ENCODE measurements at places on chromosomes 6 and 20.

DNA sequence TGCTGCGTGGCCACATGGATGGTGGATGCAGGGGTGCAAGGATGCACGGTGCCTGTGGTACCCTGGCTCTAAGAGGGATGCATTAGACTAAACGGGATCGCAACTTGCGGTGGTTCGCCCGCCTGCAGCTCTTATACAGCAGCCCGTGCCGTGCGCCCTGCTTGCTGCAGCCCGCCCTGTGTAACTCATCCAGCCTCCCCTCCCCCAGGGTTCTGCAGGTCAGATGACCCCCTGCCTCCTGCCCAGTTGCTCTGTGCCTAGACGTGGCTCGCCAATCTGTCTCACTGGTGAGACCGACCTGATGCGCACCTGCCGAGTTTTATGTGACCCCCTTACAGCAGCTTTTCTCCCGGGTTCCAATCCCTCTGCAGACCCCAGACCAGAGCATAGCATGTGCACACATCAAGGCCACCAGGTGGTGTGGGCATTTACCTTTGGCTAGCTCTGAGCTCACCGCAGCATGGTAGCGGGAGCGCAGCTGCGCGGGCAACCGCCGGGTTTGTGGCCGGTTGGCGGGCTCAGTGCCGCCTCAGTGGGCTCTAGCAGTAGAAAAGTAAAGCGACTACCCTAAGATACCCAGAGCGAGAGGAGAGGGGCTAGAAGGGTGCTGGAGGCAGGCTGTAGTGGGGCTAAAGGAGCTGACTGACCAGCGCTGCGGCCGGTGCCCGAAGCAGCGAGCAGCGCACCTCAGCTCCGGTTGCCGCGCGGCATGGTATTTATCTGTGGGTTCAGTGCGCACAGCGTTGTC lies 693 bp upstream of the GNAS-AS1 start:
- H3K27me3 ChIP-seq = peaks cover 50% of the 10 kb centered on the region
- H3K4me1 ChIP-seq = peaks cover 64% of the 10 kb centered on the region
- no peak for DNase-seq

GRCh38 chr6:30836957-30837356 lies 47.4 kb upstream of the DDR1 start:
- no peak for DNase-seq
- no peaks in the 10 kb centered on the region for H3K27me3 ChIP-seq
- peaks cover 51% of the 10 kb centered on the region for H3K4me1 ChIP-seq
- H3K36me3 ChIP-seq = no peaks in the 10 kb centered on the region
- no peak overlapping the region for H3K27ac ChIP-seq
- no peak overlapping the region for H3K4me3 ChIP-seq

GRCh38 chr20:33812152-33812849 lies 1.2 kb downstream of the CHMP4B start:
- H3K4me1 ChIP-seq = peaks cover 36% of the 10 kb centered on the region
- DNase-seq = peak; percentile 43
- H3K36me3 ChIP-seq = peaks cover 42% of the 10 kb centered on the region
- H3K4me3 ChIP-seq = peak overlapping the region; percentile 92

DNA sequence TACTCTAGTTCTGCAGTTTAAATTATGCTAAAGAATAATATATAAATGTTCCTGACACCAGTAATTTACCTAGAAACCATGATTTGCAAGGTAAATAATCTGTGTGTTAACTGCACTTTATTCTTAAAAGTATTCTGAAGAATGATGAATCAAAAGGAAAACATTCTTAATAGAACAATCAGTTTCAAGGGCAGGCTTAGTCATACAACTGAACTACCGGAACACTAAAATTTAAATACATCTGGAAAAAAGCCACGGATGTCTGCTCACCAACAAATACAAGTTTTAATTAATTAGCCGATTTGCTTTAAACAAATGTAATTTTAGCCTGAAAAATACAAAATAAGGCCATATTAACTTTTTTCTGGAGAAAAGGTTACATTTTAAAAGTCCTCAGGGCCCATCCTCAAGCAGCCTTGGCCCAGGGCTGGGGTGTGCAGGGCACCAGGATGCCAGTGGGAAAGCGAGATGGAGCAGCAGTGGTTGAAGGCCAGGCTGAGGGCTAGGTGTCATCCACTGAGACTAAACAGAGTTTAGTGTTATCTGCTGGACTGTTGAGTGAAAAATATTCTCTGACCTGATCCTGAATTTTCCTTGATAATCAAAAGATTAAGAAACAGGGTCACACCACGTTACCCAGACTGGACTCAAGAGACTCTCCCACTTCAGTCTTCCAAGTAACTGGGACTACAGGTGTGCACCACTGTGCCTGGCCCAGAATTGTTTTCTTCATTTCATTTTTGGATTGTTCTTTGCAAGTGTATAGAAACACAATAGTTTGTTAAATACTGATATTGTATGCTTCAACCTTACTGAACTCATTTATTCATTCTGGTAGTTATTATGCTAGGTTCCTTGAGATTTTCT lies 88.2 kb upstream of the DST start:
- no peak overlapping the region for H3K27ac ChIP-seq
- no peaks in the 10 kb centered on the region for H3K36me3 ChIP-seq
- H3K4me3 ChIP-seq = no peak overlapping the region
- peaks cover 4% of the 10 kb centered on the region for H3K27me3 ChIP-seq
- no peaks in the 10 kb centered on the region for H3K4me1 ChIP-seq

- no peaks in the 10 kb centered on the region for H3K4me1 ChIP-seq
- H3K27ac ChIP-seq = no peak overlapping the region
- H3K27me3 ChIP-seq = no peaks in the 10 kb centered on the region
- H3K4me3 ChIP-seq = no peak overlapping the region
Observed at GRCh38 chr20:16388731-16389130, 184.5 kb downstream of the KIF16B start.

DNA sequence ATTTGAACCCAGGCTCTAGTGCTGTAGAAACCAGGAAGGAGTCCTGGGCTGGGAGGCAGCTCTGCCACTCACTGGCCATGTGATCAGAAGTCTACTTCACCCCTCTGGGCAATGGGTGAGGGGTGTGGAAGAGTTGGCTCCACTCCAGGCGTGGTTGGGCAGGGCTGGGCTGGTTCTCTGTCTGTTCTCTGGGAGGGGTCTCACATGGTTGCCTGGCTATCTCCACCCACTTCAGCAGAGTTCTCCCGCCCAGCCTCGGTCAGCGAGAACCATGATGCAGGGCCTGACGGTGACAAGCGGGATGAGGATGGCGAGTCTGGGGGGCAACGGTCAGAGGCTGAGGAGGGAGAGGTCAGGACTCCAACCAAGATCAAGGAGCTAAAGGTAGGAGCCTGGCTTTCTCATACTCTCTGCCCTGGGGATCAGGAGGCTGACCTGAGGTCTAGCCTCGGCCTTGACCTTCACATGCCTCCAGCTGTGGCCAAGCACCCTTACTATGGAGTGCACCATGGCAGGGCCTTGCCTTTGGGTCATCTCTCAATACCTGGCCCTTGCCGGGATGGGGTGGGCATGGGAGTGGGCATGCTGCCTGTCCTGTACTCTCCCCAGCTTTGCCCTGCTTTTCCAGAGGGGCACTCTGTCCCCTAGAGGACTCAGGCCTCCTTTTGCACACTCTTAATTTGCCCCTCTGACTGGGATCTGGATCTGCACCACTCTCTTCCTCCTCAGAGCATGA lies 39.6 kb downstream of the EPB41L1 start:
- DNase-seq = no peak
- no peaks in the 10 kb centered on the region for H3K4me1 ChIP-seq
- no peaks in the 10 kb centered on the region for H3K36me3 ChIP-seq
- peaks cover 3% of the 10 kb centered on the region for H3K27me3 ChIP-seq

- DNase-seq = no peak
- H3K4me3 ChIP-seq = no peak overlapping the region
- H3K36me3 ChIP-seq = no peaks in the 10 kb centered on the region
- peaks cover 10% of the 10 kb centered on the region for H3K27me3 ChIP-seq
- no peak overlapping the region for H3K27ac ChIP-seq
Observed at GRCh38 chr6:47680051-47680450, 18.3 kb upstream of the ADGRF4 start.

DNA sequence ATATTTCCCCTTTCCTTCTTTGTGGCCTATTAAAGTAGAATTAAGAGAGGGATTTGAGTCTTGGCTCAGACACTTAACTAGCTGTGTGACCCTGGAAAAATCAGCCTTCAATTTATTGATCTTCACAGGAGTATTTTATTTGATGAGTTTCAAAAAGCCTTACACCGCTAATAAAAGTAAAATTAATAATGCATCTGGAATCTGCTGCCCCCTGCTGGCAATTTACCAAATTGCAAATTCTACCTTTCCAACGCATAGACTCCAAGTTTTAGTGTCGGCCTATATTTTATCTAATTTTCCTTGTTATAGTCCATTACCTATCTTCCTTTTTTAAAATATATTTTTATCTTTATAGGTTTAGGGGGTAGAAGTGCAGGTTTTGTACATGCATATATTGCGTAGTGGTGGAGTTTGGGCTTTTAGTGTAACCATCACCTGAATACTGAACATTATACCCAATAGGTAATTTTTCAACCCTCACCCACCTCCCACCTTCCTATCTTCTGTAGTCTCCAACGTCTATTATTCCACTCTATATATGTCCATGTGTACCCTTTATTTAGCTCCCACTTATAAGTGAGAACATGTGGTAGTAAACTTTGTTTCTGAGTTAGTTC lies 46.3 kb downstream of the GOPC start:
- H3K27ac ChIP-seq = no peak overlapping the region
- no peaks in the 10 kb centered on the region for H3K36me3 ChIP-seq
- H3K4me1 ChIP-seq = peaks cover 1% of the 10 kb centered on the region
- DNase-seq = peak; percentile 71
- no peak overlapping the region for H3K4me3 ChIP-seq

- peak overlapping the region; percentile 21 for H3K27ac ChIP-seq
- peaks cover 51% of the 10 kb centered on the region for H3K36me3 ChIP-seq
- peak; percentile 86 for DNase-seq
- peaks cover 16% of the 10 kb centered on the region for H3K4me1 ChIP-seq
- H3K27me3 ChIP-seq = no peaks in the 10 kb centered on the region
Observed at GRCh38 chr6:28161410-28162079, 19.9 kb downstream of the ZKSCAN8 start.

GRCh38 chr20:38337561-38338140 lies 8.6 kb upstream of the LBP start:
- no peaks in the 10 kb centered on the region for H3K4me1 ChIP-seq
- DNase-seq = peak; percentile 39
- H3K27ac ChIP-seq = no peak overlapping the region
- peaks cover 9% of the 10 kb centered on the region for H3K27me3 ChIP-seq

DNA sequence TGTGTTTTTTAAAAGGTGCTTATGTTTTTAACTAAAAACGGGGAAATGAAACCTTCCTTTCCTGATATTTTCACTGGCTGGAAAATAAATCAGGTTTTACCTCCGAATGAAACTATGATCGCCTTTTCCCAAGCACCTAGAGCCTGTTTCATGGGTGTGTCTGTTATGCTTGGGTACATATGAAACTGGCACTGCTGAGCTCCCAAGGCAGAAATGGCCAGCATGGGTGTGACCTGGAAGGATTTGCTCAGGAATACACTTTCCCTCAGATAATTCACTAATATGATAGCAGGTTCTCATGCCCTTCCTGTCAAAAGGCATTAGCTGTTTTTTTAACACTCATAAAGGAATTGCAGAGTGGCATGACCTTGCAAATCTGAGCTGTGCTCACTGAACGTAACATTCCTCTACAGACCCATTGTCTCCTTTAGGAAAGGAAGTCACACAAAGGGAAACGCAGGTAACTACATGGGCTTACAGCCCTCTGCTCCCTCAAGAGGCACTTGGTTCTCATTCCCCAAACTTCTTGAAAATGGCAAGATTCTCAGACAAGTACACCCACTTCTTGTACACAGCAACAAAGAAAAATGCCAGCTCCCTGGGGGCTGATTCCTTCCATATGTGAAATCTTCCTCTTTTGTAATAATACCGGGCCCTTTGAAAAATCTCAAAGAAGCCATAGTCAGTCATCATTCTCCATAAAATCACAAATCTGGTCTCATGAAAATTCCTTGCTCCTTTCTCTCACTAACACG lies 72.7 kb downstream of the METTL24 start:
- H3K27ac ChIP-seq = no peak overlapping the region
- no peak for DNase-seq
- no peaks in the 10 kb centered on the region for H3K4me1 ChIP-seq
- H3K36me3 ChIP-seq = no peaks in the 10 kb centered on the region

DNA sequence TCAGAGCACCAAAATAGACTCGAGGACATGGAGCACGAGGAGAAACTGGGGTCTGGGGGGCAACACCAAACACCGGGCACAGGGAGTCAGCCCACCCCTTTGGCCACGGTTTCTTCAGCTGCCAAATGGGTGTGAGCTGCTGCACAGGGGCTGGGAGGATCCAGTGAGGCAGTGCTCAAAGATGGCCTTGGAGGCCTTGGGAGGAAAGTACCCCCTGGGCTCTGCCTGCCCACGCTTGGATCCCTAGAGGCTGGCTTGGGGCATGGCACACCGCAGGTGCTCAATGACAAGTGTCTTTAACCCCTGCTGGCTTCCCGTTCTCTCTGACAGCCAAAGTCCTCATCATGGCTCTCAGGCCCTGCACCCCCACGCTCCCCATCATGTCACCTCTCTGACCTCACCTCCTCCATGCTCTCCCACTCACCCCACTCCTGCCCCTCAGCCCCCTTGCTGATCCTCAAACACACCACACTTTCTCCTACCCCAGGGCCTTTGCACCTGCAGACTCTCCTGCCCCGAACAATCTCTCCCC lies 190.3 kb downstream of the ANKRD60 start:
- no peak for DNase-seq
- no peaks in the 10 kb centered on the region for H3K36me3 ChIP-seq
- H3K4me3 ChIP-seq = no peak overlapping the region
- no peaks in the 10 kb centered on the region for H3K27me3 ChIP-seq
- H3K4me1 ChIP-seq = no peaks in the 10 kb centered on the region

- no peaks in the 10 kb centered on the region for H3K36me3 ChIP-seq
- H3K27ac ChIP-seq = no peak overlapping the region
- no peak overlapping the region for H3K4me3 ChIP-seq
Observed at GRCh38 chr6:71383476-71383875, 94.9 kb downstream of the OGFRL1 start.

- no peak overlapping the region for H3K27ac ChIP-seq
- no peak overlapping the region for H3K4me3 ChIP-seq
- no peaks in the 10 kb centered on the region for H3K36me3 ChIP-seq
- DNase-seq = no peak
- peaks cover 27% of the 10 kb centered on the region for H3K4me1 ChIP-seq
Observed at GRCh38 chr6:44060612-44061374, 66.5 kb downstream of the MRPL14 start.

GRCh38 chr6:65955034-65955433 lies 248.0 kb upstream of the EYS start:
- no peak overlapping the region for H3K27ac ChIP-seq
- no peak overlapping the region for H3K4me3 ChIP-seq
- no peaks in the 10 kb centered on the region for H3K4me1 ChIP-seq

- peaks cover 4% of the 10 kb centered on the region for H3K36me3 ChIP-seq
- no peaks in the 10 kb centered on the region for H3K27me3 ChIP-seq
- no peak overlapping the region for H3K4me3 ChIP-seq
- no peak overlapping the region for H3K27ac ChIP-seq
- no peak for DNase-seq
- no peaks in the 10 kb centered on the region for H3K4me1 ChIP-seq
Observed at GRCh38 chr6:100671740-100672139, 207.0 kb upstream of the SIM1 start.

DNA sequence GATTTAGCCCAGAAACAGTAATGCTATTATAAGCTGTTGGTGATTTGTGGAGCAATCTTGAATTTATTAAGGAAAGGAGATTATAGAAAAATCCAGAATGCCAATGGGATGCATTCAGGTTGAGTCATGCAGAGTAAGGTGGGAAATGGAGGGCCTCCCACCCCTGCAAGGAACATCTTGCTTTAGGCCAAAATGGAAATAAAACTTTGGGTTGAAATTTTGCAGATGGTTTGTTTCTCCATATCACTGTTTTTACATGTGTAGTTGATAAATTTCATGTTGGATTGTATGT lies 152.4 kb downstream of the BCAS1 start:
- no peak for DNase-seq
- H3K4me1 ChIP-seq = peaks cover 40% of the 10 kb centered on the region
- no peak overlapping the region for H3K27ac ChIP-seq
- no peak overlapping the region for H3K4me3 ChIP-seq

All from activated CD8-positive, alpha-beta T cell treated with anti-CD3 and anti-CD28 coated beads, Interleukin-2, amount 10 ng/mL, durations not matched to agents 7 days and 5 days (primary cell).